ENCODE measurements at places on chromosomes 11 and 22.

- DNase-seq, result no peak
Observed at GRCh38 chr11:79314906-79315689, 125.7 kb downstream of the TENM4 start.

- no peak for DNase-seq
Observed at GRCh38 chr22:36184433-36185025, 17.1 kb downstream of the APOL4 start.

DNA sequence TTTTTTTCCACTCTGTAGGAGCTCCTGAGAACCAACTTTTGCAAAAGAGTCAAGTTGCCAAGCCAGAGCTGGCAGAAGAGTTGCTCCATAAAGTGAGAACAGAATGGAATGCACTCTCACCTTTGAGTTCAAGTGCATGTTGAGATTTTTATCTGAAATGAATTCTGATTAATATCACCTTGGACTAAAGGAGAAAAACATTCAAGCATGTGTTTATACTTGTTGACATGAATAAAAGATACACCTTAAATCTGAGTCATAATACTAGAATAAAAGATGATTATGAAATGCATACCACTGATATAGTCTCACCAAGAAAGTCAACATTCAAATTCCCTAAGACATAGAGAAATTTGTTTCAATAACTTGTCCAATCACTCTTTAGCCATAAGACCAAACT, 37.8 kb downstream of the ARL14EP start:
- DNase-seq, result no peak

- DNase-seq, result no peak
Observed at GRCh38 chr11:61775606-61776554, 16.5 kb downstream of the TMEM258 start.

DNA sequence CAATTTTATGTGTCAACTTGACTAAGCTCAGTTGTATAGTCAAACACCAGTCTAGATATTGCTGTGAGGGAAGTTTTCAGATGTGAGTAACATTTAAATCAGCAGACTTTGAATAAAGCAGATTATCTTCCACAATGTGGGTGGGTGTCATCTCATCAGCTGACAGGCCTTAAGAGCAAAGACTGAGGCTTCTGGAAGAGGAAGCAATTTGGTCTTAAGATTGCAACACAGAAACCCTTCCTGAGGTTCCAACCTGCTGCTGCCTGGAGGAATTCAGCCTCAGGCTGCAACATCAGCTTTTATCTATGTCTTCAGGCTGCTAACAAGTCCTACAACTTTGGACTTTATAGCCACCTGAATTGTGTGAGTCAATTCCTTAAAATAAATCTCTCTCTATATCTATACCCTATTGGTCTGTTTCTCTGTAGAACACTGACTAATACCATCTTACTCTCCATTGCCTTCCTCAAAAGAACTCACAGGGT, 277.2 kb upstream of the PLET1 start:
- DNase-seq, result no peak

GRCh38 chr11:93481279-93481678, 61.9 kb downstream of the SMCO4 start:
- DNase-seq, result no peak

DNA sequence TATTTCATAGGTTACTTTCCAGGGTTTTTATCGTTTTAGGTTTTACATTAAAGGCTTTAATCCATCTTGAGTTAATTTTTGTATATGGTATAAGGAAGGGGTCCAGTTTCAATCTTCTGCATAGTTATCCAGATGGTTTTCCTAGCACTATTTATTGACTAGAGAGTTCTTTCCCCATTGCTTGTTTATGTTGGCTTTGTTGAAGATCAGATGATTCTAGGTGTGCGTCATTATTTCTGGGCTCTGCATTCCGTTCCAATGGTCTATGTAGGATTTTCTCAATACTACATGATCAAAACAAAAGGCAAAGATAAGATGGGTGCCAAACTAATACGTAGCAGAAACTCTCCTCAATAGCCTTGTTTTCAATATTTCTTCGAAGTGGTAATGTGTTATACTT, 14.3 kb upstream of the RIC3 start:
- no peak for DNase-seq
